ENCODE measurements at places on chromosomes 12 and 14.

DNA sequence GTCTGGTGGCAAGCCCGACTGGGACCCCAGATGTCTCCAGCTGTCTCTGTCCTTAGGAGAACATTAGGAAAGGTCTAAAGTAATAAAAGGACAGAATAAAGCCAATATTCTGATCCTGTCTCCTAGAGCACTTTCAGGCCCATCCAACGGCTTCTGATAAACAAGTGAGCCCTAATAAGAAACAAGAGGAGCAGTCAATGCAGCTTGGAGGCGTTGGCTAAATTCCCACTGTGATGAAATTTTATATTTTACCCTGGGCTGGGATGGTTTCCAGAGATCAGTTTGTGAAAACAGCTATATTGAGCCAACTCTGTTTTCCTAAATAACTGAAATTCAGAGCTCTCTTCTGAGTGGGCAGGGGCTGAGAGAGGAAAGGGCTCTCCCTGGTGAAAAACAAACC is 55.5 kb upstream of the SRRM4 start:
- DNase-seq = no peak

DNA sequence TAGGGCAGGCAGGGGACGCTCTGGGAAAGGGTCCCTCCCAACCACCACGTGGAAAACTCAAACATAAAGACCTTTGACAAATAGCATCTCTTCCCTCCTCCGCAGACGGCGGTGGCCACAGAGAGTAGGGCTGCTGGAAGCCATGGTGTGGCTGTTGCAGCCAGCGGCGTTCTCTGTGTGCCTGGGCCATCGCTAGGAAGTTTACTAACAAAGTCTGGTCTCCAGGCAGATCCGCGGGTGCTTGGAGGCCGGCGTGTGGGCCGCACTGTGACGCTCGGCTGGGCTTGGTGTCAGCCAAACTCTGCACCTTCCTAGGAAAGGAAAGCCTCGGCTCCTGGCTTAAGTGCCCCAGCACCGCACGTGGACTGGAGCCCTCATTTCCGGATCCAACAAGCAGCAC is 65.6 kb downstream of the CCDC88C start:
- DNase-seq = peak; percentile 22

GRCh38 chr14:65222440-65222858 is 120.1 kb upstream of the MAX start:
- DNase-seq = peak; percentile 83

DNA sequence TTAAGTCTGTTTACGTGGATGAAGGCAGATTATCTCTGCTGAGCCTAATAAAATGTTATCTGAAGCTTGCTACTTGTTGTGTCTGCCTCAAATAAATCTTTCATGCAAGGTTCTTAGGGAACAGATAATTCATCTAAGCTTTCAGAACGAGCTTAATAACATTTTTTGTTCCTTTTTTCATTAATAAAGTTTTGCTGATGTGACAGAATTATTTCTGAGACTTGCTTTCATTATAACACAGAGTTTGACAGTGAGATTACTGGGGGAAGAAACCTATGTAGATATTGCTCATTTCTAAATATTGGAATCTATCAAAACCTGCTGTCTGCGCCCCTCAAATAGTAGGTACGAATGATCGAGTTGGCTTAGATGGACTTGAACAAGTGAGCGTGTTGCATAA is 948.7 kb upstream of the SEL1L start:
- DNase-seq = no peak

DNA sequence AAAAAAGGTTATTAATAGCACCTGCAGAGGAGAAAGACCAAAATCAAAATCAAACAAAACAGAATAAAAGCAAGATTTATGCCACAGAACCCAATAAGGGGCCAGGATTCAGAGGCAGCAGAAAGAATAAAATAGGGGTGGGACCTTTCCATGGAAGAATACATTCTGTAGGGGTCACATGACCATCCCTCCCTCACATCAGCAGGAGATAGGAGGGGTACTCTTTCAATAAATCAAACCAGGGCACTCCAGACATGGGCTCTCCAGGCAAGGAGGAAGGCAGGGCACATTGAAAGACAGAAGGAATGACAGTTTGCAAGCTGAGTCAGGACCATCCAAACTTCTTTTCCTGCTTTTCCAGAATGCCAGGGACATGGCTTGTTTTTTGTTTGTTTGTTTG is 39.8 kb downstream of the OTX2 start:
- no peak for DNase-seq

GRCh38 chr14:77909911-77910310 is 110.0 kb downstream of the ADCK1 start:
- no peak for DNase-seq

GRCh38 chr14:105398044-105398725 is at the start of gene TEX22:
TSS of gene TEX22 (plus strand) at chr14:105398538. CDS start at chr14:105399341, 803 bp downstream.
- DNase-seq = peak; percentile 70

DNA sequence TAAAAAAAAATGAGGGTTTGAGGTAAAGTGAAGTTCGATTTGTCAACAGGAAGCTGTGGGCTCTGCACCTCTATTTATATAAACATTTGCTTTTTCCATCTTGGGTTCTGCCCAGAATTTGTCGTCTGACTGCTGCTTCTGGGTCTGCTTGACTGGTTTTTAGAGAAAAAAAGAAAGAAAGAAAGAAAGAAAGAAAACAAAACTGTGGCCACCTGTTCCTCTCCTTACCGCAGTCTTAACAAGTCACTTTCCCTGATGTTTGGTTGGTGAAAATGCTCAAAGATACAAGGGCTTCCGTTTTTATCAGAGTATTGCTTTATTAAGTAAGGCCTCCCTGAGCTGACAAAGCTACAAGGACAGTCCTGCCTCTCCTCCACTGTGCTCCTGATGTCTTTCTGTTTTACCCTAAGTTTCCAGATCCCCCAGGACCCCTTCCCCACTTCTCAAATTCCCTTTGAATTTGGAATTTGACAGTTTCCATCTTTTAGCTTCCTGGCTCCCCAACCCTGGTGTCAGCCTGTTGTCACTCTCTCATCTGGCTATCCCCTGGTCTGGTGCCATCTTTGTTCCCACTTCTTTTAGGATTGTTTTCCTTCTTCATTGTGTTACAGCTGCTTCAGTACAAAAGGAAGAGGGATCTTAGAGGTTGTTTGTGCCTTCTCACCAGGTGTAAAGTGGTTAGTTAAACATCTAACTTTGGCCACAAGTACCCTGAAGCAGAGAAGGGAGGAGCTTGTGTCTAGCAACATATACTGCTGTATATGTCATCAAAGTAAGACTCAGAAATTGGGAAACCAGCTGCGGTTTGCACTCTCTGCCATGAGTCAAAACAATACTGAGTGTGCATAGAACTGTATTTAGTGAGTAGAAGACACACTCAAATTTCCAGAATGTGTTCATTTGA is 18.0 kb downstream of the MFAP5 start:
- DNase-seq = no peak

- DNase-seq = peak; percentile 33
Measured at GRCh38 chr12:50928392-50928791, 24.0 kb upstream of the HIGD1C start.

DNA sequence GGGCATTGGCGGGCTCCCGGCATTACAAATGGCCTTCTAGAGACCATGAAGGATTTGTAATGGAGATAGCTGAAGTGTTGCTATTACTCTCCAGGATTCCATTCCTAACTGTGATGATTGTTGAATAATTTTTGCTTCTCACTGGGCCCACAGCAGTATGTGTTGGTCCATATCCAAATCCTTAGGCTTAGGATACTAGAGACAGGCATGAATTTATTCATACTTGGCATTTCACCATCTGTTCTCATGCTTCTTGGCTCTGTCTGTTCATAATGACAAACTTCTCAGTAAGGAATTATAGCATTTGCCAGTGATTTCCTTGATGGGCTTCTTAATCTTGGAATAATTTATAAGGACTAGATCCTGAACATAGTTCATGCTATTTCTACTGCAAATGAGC is 832.9 kb downstream of the C12orf50 start:
- DNase-seq = peak; percentile 71

- peak; percentile 12 for DNase-seq
Measured at GRCh38 chr12:24705216-24705615, 243.7 kb downstream of the BCAT1 start.

- DNase-seq = peak; percentile 0
Measured at GRCh38 chr14:46250113-46250703, 401.4 kb downstream of the RPL10L start.

GRCh38 chr12:48005001-48005749 is 899 bp upstream of the COL2A1 start:
- DNase-seq = no peak

DNA sequence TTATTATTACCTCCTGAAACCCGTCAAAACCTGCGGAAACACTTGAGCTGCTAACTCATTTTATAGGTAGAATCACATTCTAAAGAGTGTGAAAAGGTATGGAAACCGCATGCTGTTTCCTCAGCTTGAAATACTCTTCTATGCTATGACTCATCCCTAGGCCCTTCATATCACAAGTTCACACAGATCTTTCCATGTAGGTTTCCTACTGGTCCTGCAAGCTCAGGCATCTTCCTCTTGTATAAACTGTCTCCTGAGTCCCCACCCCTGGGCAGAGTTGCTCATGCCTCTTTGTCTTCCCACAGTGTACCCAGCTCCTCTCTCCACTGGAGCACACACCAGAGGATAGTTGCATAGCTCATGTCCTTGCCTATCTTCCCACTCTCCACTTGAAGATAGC is 84.7 kb downstream of the CMAS start:
- no peak for DNase-seq

DNA sequence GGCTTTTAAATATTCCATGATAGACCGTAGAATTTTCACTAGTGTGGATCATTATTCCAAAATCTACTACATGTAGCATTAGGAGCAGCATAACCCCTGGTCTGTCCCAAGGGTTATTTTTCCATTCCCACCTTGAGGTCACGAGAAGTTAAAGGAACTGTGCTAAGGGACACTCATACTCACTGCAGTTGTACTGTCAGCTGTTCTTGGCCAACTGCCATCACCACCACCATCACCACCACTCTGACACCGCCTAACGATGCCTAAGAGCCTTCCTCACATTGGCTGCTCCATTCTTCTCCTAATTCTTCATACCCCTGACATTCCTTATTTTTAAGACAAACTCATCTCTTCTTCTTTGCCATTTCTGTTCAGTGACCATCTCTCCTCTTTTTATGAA is 13.4 kb upstream of the PTGDR start:
- no peak for DNase-seq

GRCh38 chr14:23119363-23120327 is 590 bp upstream of the CEBPE start:
- DNase-seq = no peak

- DNase-seq = peak; percentile 94
Measured at GRCh38 chr12:108734200-108734906, 3.0 kb upstream of the CORO1C start.

DNA sequence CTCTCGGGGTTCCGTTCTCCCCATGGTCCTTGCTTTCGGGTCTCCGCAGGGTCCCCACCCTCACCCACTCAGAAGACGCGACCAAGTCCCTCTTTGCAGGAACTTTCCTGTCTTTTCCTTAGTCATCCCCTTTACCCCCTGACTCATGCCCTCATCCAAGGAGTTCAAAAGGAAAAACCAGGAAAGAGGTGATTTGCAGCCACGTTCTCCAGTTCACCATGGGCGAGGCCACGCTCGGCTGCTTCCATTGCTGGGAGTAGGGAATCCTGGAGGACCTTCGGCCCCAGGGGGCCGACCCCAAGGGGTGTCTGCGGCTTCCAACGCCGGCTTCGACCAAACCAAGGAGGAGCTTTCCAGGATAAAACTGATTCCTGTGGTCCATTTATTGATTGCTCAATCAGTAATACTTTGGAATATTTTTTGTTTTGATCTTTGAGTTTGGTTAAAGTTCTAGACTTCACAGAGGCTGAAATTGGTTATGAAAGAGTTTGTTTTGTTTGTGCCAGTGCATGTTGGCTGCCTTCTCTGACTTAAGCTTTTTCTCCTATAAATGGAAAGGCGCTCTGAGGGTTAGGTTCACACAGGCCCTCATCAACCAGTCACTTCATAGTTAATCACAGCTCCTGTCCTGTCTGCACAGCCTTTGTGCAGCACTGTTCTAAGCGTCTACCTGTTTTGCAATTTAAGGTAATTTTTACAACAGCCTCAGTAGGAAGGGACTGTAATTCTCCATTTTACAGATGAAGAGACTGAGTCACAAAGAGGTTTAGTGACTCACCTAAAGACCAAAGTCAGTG is 827 bp downstream of the ALDH2 start:
- DNase-seq = peak; percentile 37

DNA sequence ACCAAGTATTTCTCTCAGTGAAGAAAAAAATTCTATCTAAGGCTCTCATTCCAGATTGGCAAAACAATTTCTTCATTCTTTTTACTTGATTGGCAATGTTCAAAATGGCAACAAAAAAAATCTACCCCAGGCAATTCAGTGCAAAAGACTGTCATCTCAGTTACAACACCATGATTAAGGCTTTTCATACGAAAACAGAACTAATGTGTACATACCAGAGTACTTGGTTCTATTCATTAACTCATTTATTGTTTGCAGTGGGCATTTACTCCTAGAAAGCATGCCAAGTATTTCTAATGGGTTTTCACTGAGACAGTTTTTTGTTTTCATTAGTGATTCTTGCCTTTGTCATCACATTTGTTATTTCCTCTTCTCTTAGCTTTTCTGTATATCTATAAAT is 33.0 kb downstream of the DBX2 start:
- no peak for DNase-seq

DNA sequence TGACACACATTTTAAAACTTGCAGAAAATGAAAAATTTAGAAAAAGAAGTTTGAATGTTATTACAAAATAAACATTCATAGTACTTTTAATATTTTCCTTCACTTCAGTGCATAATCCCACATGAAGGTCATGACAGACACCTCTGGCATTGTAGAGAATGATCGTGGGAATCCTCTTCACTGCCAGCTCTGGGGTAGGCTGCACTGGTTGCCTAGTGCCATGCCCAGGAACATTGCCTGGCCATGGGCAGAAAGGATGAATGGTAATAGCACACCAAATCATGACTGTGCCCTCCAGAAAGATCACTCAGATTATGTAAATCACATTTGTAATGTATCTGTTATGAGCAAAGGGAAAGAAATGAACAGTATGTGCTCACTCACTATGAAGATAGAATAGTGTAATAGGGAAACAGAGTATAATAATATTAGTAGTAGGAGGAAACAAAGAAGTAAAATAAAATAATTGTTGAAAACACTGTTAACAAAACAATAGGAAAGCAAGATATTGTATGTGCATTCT is 161.6 kb downstream of the PLCZ1 start:
- peak; percentile 16 for DNase-seq

- no peak for DNase-seq
Measured at GRCh38 chr14:102215576-102216250, 76.0 kb downstream of the WDR20 start.

GRCh38 chr12:32688786-32689185 is 9.7 kb downstream of the DNM1L start:
- DNase-seq = no peak

- no peak for DNase-seq
Measured at GRCh38 chr14:56224691-56225681, 106.8 kb downstream of the PELI2 start.

DNA sequence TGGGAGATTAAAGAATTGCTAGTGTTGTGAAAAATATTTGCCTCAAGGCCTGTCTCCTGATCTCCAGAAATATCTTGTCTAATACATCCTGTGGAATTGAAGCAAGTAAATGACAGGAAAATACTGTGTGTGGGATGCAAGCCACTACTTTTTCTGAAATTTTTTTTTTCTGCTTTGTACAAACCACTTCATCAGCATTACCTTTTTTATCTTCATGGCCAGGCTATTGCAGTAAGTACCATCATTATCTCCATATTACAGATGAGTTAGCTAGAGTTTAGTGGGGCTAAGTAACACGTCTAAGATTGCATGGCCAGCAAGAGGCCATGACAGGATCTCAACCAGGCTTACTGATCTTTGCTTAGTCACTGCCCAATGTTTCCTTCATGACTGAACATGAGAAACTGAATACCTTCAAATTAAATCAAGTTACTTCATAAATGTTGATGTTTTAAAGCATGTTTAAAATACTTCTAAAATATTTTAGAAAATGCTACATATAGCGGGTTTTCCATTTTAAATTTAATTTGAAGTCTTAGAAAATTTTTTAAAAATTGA is 273.7 kb downstream of the SLC6A15 start:
- no peak for DNase-seq

Data from fibroblast of the aortic adventitia (primary cell).